ENCODE measurements at places on chromosomes 7 and 10. TPM values are rescaled to one million over a fixed set of nuclear protein-coding genes. Genes with fewer than 3 reads are reported as not detected.

GRCh38 chr10:102322914-102323313 is 72.6 kb upstream of the NFKB2 start:
- DNase-seq = no peak

DNA sequence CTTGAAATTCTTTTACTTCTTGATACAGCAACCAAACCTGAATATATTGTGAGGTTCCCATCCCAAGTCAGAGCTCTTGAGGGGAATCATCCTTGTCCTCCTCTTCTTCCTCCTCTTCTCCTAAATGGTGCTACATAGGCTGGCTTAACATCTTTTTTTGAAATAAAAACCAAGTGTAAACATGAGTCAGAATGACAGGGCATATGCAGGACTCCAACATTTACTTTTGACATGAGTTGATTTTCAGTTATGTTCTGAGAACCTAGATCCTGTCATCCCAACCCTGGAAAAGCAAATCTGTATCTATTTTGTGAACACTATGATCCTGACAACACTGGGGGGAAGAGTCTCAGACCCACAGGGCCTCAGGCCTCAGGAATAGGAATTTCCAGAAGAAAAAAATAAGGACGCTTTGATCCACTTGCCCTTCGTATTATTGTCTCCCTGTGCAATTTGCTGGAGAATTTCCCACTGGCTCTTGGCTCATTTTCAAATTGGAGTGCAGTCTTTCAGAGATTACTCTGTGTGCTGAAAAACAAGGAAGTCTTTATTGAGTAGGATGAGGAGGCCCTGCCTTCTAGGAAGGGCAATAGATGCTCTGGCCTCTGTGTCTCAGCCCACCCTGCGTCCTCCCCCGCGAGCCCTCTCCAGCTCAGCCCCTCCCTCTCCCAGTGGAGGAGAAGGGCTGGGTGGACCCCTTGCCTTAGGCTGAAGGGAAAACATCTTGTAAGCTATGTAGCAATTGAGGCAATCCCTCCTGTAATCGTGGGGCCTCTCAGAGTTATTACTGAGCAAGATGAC is 121.6 kb downstream of the CREB5 start:
- DNase-seq = no peak

- no peak for DNase-seq
Observed at GRCh38 chr10:37976880-37977203, 395 bp upstream of the ZNF25 start.

DNA sequence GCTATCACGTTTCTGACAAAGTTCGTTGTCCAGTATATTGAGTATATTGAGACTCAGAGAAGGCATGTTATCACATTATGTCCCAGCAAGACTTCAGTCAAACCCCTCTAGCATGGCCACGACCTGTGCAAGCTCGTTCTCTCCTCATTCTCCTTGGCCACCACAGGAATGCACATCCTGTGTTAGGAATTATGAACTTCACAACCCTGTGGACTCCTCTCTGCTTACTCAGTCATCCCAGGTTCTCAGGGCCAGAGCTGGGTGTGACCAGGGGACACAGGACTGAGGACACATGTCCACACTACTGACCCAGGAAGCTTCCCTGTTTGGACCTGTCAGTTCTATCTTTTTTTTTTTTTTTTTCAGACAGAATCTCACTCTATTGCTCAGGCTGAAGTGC is 4.4 kb downstream of the SH2D4B start:
- no peak for DNase-seq

DNA sequence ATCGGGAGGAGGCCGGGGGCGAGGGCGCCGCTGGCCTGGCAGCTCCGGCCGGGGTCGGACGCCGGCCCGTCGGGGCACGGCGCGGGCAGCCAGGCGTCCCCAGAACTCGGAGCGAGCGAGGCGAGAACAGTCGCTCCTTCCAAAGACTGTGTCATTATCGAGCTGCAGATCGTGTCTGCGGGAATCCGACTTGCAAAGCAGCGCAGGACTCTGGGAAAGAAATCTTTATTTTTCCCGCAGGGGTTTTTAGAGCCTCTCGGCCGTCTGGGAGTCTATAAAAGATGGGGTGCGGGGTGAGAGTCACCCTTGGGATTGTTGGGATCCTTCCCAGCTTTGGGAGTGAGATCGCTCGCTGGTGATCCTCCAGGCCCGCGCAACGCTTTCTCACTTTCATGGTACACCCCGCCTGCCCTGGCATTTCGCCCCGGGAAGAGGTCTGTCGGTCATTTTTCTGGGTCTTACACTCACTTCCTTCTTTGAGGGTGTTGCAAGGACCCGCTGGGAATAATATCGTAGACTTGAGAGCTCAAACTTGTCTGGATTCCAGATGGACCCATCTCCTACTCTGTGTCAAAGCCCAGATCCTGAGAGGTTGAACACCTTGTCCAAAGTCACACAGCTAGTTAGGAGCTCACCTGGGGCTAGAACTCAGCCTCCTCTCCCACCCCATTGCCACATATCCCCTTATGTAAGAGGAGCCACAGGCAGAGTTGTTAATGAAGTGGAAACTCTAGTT is 1.0 kb downstream of the UBTD1 start:
- DNase-seq = no peak

- no peak for DNase-seq
Observed at GRCh38 chr7:135522509-135522908, 12.6 kb upstream of the CNOT4 start.

DNA sequence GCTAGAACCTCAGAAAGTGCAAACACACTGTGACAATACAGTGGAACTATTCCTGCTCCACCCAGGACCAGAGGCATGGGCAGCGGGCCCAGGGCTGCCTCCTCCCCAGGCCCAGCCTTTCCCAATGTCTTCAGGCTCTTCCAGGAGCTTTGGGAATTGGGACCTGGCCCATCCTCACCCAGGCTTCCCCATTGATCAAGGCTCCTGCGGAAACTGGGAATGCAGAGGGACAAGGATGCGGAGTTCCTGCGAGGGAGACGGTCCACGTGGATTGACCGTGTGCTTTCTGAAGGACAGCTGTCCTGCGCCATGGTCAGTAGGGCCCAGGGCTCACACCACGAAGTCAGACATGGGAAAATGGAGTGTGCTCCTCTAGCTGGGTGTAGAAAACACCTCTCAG is 56.6 kb downstream of the CSGALNACT2 start:
- DNase-seq = no peak

GRCh38 chr7:36155811-36156361 is 2.8 kb downstream of the EEPD1 start:
- no peak for DNase-seq

DNA sequence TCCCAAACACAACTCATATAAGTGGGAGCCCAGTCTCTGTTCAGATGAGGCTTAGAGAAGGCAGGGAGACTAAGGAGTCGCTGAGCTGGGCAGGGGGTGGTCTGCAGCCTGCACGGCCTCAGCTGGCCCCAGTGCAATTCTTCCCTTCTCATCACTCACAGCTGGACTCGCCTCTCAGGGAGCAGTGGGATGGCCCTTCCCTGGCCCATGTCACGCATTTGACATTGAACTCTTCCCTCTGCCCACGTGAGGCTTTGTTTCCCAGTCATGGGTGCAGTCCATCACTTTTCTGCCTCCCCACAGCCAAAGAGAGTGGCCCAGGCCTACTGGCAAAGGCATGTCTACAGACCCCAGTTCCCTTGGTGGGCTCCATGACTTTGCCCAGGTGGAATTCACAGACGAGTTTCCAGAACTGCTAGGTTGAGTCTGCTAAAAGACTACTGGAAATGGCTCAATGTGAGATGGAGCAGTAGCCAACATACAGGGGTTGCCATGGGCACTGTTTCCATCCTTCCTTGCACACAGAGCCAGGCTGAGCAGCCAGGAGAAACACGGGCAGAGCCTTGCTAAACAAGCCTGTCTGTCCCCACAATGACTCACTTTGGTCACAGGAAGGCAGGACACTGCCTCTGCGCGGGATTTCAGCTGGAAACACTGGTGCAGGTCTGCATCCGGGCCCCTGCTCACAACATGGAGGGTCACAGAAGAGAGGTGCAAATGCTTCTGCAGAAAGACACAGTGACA is 90.1 kb downstream of the OAT start:
- no peak for DNase-seq

LRRC18 gene
- not detected for total RNA-seq

NKX1-2 gene
- not detected for total RNA-seq

ACHE gene
- 5.1 TPM for total RNA-seq

PNLIPRP1 gene
- not detected for total RNA-seq

ACSM6 gene
- not detected for total RNA-seq
